ENCODE measurements at places on chromosomes 16 and 17.

- no peak for DNase-seq
Measured at GRCh38 chr16:56929639-56930038, 2.3 kb upstream of the HERPUD1 start.

- DNase-seq, result no peak
Measured at GRCh38 chr16:81817789-81818567, 38.9 kb downstream of the PLCG2 start.

DNA sequence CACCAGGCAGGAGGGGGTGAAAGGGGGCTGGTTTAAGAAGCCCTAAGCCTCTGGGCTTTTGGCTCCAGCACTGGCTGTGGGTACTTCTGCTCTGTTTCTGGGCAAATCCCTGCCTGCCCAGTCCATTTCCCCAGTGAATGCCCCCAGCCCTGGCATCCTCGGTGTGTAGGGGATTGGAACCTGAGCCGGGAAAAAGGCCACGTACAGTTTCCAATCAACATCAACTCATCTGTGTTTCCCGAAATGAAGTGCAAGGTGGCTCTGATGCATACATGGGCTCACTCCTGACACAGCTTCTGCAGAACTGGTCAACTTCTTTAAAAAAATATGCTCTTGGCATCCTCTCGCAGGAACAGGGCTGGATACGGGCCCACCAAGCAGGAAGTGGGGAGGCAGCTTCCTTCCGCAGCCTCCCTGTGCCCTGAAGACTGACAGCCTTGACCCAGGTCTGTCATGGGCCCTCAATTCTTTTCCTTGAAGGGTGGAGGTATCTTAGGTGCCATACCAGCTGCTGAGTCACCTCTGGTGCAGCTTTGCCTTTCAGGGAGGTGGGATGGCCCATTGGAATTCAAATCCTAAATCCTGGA lies 73.3 kb downstream of the N4BP1 start:
- DNase-seq, result no peak

GRCh38 chr17:63382136-63382535 lies 64.0 kb downstream of the CYB561 start:
- no peak for DNase-seq

GRCh38 chr16:75617121-75617520 lies 6.0 kb downstream of the ADAT1 start:
- no peak for DNase-seq

DNA sequence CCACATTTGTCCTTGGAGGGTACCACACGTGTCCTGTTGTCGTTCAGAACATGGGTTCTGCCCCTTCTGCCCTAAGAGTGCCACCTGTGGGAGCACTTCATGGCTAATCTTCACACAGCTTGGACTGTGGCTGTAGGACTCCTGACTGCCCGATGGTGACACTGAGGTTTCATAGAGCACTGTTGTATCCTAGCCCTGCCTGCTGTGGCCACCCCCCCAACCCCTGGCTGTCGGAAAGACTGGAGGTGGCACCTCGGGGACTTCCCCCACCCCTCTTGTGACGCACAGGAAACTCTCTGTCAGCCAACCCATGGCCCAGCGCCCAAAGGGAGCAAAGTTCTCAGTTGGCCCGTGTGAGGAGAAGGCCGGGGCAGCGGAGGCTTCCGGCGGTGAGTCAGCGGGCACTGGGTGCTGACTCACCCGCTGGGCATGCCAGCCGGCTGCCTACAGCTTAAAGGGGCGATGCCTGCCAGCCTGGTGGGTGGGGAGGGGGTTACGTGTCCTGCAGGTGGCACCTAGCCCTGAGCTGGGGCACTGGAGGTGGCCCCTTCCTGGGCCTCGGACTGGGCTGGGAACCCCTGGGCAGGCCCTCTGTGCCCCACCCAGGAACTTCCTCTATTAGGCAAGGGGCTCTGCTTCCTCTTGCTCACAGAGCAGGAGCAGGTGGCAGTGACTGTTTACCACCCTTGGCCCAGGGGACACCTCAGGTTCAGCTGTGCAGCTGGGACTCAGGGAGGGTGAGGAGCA lies 3.4 kb downstream of the MAP2K3 start:
- peak; percentile 58 for DNase-seq

- DNase-seq, result no peak
Measured at GRCh38 chr16:66378741-66379570, 12.5 kb downstream of the CDH5 start.

Data from amygdala (tissue), 56 donors.